Stimulated activated CD4-positive, alpha-beta T cell treated with anti-CD3 and anti-CD28 coated beads, Interleukin-4, amount 100 ng/mL, for 1 hour (primary cell): ENCODE measurements at places on chromosomes 2 and 18.

DNA sequence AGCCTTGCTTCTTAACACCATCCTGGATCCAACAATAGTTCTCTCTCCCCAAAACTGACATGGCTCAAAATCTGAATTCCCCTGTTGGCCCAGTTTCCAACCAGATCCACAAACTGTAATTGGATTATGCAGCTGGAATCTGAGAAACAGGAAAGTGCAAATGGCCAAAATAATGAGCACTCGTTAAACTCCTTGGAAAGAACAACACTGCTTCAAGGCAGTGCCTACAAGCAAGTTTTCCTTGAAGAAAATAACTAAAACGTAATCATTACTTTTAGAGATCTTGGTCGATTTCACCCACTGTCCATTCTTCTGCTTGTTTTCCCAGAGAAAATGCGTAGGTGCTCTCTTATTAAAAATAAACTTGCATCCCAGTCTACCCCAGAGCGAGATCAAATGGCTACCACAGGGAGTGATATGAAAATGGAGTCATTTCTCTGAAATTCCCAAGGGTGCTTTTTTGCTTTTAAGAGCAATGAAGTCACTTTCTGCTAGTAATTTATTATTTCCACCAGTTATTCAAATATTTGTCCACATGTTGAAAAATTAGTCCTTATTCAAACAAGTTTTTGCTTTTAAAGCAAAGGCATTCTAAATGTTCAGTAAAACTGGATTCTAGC, 264.2 kb downstream of the C1D start:
- DNase-seq, result no peak

DNA sequence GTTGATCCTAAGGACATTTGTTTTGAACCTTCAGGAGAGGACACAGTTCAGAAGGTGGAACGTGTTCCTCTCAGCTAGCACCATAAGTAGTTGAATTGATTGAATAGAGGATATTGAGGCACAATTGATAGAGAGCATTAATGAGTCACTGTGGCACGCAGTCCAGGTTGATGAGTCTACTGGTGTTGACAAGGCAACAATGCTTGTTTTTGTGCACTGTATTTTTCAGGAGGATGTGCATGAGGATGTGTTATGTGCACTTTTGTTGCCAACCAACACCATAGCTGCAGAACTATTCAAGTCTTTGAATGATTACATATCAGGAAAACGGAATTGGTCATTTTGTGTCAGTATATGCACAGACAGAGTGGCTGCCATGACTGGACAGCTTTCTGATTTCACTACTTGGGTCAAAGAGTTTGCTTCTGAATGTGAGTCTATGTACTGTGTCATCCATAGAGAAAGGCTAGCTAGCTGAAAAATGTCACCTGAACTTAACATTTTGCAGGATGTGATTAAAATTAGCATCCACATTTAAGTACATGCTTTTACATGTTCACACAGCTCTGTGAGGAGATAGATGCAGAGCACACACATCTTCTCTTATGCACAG, 140.1 kb upstream of the B3GNT2 start:
- DNase-seq, result no peak

GRCh38 chr18:40066368-40066767, 1888.7 kb upstream of the PIK3C3 start:
- DNase-seq, result no peak

- no peak for DNase-seq
Observed at GRCh38 chr2:33636001-33636400, 36.9 kb upstream of the FAM98A start.
